ENCODE measurements at places on chromosomes 1 and 21.

GRCh38 chr1:150476754-150477153 lies 10.5 kb upstream of the TARS2 start:
- no peak for DNase-seq

GRCh38 chr21:38561205-38561604 lies 62.9 kb upstream of the ERG start:
- no peak for DNase-seq

GRCh38 chr1:185053204-185053603 lies 7.8 kb downstream of the RNF2 start:
- DNase-seq = no peak

GRCh38 chr1:72623299-72623708 lies 341.0 kb upstream of the NEGR1 start:
- peak; percentile 15 for DNase-seq
